ENCODE measurements at places on chromosomes 5 and 9.

GRCh38 chr9:119160551-119160950, 208.7 kb downstream of the BRINP1 start:
- no peak for DNase-seq

DNA sequence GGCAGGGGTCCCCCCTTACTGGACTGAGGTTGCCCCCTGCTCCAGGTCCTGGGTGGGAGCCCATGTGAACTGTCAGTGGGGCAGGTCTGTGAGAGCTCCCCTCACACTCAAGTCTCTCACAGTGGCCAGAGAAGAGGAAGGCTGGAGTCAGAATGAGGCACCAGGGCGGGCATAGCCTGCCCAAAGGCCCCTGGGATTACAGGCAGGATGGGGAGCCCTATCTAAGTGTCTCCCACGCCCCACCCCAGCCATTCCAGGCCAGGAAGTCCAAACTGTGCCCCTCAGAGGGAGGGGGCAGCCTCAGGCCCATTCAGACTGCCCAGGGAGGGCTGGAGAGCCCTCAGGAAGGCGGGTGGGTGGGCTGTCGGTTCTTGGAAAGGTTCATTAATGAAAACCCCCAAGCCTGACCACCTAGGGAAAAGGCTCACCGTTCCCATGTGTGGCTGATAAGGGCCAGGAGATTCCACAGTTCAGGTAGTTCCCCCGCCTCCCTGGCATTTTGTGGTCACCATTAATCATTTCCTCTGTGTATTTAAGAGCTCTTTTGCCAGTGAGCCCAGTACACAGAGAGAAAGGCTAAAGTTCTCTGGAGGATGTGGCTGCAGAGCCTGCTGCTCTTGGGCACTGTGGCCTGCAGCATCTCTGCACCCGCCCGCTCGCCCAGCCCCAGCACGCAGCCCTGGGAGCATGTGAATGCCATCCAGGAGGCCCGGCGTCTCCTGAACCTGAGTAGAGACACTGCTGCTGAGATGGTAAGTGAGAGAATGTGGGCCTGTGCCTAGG, at the start of gene CSF2:
TSS of gene CSF2 (plus strand) at position 559 of the 783 bp plus-strand sequence. CDS start at position 594, 35 bp downstream.
- peak; percentile 57 for DNase-seq

DNA sequence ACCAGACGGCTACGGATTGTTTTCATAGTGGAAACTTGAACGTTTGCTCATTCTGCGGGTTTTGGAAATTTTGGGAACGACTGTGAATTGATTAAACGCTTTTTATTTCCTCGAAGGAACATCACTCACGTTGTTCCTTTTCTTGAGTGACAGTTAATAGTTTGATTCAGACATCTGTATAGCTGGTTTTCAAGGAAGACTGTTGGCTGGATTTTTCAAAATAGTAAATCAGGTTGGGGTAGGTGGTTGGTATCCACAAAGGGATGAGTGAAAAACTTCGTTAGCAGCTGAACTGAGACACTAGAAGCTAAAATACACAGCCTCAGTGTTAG, 1.1 kb downstream of the TGFBR1 start:
- peak; percentile 68 for DNase-seq

DNA sequence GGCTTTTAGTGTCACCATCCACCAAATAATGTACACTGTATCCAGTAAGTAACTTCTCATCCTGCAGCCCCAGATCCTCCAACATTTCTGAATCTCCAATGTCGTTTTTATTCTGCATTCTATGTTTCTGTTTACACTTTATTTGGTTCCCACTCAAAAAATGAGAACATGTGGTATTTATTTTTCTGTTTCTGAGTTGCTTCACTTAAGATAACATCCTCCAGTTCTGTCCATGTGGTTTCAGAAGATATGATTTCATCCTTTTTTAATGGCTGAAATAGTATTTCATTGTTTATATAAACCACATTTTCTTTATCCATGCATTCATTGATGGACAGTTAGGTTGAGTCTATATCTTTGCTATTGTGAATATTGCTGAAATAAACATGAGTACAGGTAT, 677.3 kb upstream of the FTMT start:
- DNase-seq: no peak

- DNase-seq: no peak
These were observed 9.3 kb upstream of the SIL1 start for GRCh38 chr5:139207297-139208000.

GRCh38 chr5:67520161-67520908, 323.7 kb upstream of the CD180 start:
- DNase-seq: no peak

- no peak for DNase-seq
These were observed 64.5 kb downstream of the MTREX start for GRCh38 chr5:55372130-55372925.

DNA sequence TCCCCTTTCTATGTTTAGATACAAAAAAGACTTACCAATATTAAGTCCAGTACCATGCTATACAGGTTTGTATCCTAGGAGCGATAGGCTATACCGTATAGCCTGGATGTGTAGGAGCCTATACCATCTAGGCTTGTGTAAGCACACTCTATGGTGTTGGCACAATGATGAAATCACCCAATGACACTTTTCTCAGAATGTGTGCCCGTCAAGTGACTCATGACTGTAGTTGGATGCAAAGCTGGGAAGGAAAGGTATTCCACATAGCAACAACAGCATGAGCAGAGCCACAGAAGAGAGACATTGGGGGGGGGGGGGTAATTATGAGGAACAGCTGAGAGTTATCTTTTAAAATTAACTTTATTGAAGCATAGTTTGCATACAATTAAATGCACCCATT, 63.2 kb downstream of the TTLL11 start:
- no peak for DNase-seq

DNA sequence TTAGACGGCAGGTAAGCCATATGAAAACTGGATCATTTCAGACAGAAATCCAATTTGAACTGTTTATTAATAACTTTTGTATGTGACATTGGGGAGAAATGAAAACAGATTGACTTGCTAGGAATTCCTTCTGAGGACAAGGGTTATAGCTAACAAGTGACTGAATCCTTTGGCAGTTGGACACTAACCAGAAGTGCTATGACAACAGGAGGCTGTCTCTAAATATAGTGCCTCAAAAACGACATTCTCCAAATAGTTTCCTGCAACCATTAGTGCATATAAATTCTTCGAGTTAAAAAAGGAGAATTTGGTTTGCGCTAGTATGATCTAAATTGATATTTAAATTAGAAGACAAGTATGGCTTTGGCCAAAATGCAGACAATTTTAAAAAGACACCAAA, 338.6 kb downstream of the PTPRD start:
- no peak for DNase-seq

- DNase-seq: no peak
These were observed 84.7 kb upstream of the BRINP1 start for GRCh38 chr9:119453980-119454379.

- no peak for DNase-seq
These were observed 72.0 kb downstream of the KIF24 start for GRCh38 chr9:34256987-34257585.

- DNase-seq: no peak
These were observed 179.0 kb upstream of the PPP1R26 start for GRCh38 chr9:135300346-135301141.

GRCh38 chr5:589588-589987, 22.6 kb upstream of the CEP72 start:
- no peak for DNase-seq

DNA sequence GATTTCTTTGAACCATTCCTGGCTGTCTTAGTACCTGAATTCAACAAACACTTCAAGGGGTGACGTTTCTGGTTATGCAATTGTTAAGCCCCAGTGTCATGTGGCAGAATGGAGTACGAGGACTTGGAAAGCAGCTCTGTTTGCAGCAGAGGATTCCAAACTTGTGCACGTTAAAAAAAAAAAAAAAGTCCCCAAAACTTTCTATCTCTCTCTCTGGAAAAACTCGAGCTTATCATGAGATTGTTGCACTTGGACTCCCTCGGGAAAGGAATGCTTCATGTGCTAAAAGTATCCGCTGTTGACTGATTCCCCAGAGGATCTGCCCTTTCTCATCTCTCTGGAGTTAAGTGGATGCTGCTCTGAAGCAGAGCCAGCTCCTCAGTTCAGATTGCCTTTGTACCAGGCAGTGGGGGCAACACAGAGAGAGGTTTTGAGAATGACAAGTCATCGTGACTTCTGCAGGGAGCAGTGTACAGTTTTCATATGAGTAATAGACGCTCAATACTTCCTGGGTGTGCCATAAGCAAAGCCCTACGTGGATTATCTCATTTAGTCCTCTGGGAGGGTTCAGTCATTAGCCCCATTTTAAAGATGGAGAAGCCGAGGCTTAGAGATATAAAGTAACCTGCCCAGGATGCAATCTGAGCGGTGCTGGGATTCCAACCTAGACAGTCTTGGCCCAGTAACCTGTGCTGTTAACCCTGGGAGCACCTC, 28.1 kb downstream of the TMOD1 start:
- DNase-seq: peak; percentile 8

- no peak for DNase-seq
These were observed 45.6 kb upstream of the MYO10 start for GRCh38 chr5:16981700-16982099.

- DNase-seq: no peak
These were observed 19.3 kb downstream of the OTULINL start for GRCh38 chr5:14600846-14601245.

DNA sequence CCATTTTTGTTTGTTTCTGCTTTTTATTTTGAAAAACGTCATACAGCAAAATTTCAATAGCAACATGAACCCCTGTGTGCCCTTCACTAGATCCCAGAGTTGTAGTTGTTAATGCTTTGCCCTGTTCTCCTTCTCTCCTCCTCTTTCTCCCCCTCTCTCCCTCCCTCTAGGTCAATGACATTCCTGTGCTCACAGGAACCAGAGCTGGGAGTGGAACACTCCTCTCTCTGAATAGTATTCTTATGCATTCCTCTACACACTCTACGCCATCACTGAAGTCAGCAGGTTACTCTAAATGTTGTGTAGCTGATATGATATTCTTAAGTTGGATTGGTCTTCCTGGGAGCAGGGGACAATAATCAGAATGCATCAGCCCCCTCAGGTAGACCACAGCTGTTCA, 243.4 kb downstream of the SYK start:
- DNase-seq: no peak

DNA sequence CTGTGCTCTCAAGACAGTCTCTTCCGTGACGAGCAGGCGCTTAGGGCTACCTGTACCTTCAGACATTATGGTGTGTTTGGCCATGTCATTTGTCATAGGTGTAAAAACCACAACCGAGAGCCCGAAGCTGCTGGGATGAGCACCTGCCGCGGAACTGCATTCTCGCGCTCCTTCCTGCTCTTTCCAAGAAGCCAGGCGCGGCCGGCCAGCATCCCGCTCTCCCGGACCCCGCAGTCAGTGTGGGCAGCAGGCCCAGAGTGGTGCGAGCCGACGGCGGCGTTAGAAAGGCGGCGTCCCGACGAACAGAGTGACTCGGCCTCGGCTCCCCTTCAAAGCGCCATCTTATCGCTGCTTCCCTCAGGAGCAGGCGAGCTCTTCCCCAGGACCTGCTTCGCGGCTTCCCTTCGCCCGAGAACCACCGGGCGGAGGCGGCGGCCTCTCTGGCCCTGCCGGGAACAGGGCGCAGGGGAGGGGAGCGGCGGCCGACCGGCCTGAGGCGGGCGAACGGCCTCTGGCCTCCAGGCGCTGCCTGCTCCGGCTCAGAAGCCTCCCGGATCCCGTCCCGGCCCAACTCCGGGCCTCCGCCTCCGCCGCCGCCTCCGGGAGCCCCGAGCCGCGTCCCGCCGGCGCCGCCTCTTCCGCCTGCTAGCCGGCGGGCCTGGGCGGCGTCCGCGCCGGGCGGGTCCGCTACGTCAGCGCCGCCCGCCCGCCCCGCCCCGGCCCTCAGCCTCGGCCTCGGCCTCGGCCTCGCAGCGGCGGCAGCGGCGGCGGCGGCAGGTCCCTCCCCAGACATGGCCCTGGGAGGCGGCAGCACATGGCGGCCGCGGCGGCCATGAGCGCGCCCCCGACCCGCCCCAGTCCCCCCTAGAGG, at the start of gene FAM120A:
TSS of gene FAM120A (plus strand) at position 741 of the 871 bp plus-strand sequence. CDS start 231 bp downstream, outside the sequence.
- peak; percentile 95 for DNase-seq

DNA sequence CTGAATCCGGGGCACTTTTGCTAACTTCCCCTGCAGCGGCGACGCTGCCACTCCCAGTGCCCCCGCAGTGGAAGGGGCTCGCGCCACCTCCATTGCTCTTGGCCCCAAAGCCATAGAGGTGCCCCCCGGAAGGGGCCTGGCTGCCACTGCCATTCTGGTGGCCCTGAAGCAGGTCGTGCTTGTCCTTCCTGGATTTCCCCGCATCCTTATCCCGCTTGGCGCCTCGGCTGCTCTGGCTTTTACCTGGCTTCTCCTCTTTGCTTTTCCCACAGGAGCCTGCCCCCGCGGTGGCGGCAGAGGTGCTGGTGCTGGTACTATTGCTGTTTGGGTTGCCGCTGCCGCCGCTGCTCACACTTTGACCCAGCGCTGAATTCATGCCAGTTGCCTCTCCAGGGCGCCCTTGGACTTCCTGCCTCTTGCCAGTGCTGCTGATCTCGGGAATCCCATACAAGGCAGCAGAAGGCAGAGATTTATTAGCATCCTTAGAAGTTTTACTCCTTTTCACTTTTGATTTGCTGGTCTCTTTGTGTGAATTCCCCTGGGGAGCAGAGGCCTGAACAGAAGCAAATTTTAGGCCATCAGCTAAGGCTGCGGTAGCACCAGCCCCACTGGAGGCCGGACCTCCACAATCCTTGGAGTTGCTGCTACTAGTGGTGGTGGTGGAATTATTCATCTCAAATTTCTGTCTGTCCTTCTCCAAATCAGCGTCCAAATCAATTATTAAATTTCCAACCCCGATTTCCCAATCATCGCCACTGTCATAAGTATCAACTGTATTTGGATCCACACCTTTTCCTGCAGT, 2.1 kb downstream of the ZNF608 start:
- no peak for DNase-seq

DNA sequence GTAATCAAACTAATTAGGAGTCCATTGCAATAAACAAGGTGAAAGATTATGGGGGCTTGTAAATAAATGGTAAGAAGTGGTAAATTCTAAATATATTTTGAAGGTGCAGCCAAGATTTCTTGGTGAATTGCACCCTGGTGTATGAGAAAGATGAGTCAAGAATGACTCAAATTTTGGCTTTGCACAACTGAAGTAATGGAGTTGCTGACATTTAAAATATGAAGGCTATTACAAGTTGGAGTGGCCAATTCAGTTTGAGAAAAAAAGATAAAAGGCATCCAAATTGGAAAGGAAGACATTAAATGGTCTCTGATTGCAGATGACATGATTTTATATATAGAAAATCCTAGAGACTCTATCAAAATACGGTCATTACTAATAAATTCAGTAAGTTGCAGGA, 2330.6 kb downstream of the MAT2B start:
- no peak for DNase-seq

DNA sequence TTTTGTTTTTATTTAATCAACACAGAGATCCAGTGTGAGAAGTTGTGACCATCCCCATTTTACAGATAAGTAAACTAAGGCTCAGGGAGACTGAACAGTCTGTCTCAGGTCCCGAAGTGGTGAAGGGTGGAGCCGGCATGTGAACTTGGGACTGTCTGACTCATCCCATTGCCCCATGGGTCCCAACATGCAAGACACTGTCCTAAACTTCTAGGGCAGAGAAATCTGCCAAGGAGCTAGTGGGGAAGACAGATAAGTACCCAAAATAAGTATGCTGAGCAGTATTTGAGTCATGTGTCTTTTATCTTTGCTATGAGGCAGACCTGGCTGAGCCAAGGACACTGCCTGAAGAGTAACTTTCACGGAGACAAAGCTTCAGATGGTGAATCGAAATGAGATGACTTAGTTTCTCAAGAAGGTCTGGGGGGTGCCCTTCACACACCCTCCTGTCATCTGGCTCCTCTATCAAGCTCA, 64.3 kb upstream of the SLC25A51 start:
- DNase-seq: peak; percentile 50

- DNase-seq: peak; percentile 85
These were observed 23.8 kb downstream of the PHAX start for GRCh38 chr5:126624534-126624933.

- peak; percentile 44 for DNase-seq
These were observed 512 bp downstream of the PLK2 start for GRCh38 chr5:58459146-58460001.
